ENCODE measurements at places on chromosomes 12 and 14. TPM values are rescaled to one million over a fixed set of nuclear protein-coding genes. Genes with fewer than 3 reads are reported as not detected.

Gene SLC10A1
- not detected for total RNA-seq

Gene ALX1
- not detected for total RNA-seq

Gene RAB3IP
- 19.0 TPM for total RNA-seq

Gene PTPRR
- total RNA-seq: not detected

Gene CCDC38
- not detected for total RNA-seq

Gene RD3L
- 0.21 TPM for total RNA-seq
